Esophagus mucosa (tissue), 1 donor: ENCODE measurements at places on chromosomes 7 and 10.

GRCh38 chr7:13821152-13821787 lies 168.2 kb downstream of the ETV1 start:
- no peak for ATAC-seq

GRCh38 chr7:156827587-156828203 lies 65.3 kb downstream of the LMBR1 start:
- no peak for ATAC-seq

GRCh38 chr10:84718877-84719616 lies 390.7 kb downstream of the CCSER2 start:
- ATAC-seq, result no peak

- peak; percentile 52 for ATAC-seq
These were observed 2.0 kb upstream of the NRAP start for GRCh38 chr10:113665806-113666354.

GRCh38 chr10:9554321-9554720 lies 1463.4 kb upstream of the CELF2 start:
- no peak for ATAC-seq

DNA sequence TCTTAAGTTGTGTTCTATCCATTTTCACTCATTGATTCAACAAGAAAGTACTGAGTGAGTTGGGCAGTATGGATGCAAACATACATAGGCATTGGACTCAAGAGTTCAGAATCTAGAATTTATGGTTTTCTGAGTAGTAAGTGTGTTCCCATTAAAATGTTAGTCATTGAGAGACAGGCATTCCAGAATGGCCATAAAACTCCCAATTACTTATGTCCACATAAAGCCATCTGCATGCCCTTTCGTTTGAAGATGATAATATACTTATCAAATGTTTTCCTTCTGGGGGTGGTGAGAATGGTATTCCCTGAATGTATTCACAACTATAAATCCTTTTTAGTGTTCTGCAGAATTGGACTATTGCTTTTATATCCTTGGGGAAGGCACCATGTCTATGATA lies 131.6 kb downstream of the CD36 start:
- no peak for ATAC-seq

- ATAC-seq, result peak; percentile 41
These were observed 16.1 kb downstream of the MYO1G start for GRCh38 chr7:44962483-44963251.

DNA sequence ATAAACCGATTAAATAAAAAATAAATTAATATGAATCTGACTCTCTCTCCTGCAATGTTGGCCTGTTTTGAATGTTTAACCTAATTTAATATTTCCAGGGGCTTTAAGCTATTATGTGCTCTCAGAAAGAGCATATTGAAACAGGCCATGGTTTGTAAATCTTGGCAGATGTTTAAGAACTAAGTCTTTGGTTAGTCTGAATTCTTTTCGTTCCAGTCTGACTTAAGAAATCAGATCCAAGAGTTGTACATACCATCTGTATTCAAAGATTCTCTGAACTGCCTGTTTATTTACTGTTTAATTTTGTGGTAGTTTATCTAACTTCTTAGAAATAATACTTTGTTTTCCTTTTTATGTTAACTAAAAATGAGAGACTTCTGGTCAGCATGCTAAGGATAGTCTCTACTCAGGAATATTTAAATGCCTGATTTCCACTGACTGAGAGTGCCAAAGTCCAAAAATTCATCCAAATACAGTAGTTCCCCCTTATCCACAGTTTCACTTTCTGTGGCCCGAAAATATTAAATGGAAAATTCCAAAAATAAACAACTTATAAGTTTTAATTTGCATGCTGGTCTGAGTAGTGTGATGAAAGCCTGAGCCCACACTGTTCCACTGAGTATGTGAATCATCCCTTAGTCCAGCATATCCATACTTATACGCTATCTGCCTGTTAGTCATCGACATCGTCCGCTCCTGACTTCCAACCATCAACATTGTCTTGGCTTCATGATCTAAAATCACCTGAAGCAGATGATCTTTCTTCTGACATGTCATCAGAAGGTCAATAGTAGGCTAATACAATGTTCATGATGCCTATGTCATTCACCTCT lies 238.1 kb upstream of the CSTF2T start:
- ATAC-seq, result no peak

DNA sequence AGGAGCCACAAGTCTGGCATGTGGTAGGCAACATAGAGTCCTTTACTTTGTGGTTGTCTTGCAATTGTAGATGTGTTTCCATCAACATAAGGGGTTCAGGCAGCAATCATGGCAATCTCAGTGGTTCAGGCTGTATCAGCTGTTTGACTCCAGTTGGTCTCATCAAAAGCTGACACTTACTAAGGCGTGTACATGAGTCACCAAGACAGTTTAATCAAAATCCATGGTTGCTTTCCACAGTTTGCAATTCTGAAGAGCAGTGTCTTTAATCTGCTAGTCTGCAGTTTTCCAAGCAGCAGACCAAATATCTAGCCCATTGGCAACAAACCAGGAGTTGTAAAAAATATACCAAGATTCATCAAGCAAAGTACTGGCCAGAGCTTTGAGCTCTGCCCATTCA lies 210.2 kb downstream of the MDFIC start:
- peak; percentile 46 for ATAC-seq

- ATAC-seq, result peak; percentile 85
These were observed at the start of gene GSAP for GRCh38 chr7:77415823-77416620. GSAP (minus strand) TSS chr7:77416349; CDS start chr7:77416321, 28 bp downstream.

DNA sequence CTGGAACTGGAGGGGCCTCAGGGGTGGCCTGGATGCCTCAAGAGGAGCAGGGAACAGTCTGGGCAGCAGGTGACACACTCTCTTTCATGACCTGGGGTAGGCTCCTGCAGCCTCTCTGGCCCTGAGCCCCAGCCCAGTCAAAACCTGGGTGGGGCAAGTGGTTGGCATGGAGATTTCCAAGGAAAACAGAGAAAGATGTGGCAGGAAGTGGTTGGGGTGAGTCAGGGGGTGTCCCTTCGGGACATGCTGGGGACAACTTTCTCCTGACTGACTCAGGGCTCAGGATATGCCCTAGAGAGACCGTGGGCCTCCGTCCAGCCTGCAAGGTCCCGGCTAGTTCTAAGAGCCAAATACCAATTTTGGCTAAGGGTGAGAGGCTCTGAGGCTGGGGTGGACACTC lies 2.9 kb downstream of the AQP1 start:
- ATAC-seq, result peak; percentile 24

GRCh38 chr10:75544386-75544785 lies 113.0 kb downstream of the LRMDA start:
- no peak for ATAC-seq

DNA sequence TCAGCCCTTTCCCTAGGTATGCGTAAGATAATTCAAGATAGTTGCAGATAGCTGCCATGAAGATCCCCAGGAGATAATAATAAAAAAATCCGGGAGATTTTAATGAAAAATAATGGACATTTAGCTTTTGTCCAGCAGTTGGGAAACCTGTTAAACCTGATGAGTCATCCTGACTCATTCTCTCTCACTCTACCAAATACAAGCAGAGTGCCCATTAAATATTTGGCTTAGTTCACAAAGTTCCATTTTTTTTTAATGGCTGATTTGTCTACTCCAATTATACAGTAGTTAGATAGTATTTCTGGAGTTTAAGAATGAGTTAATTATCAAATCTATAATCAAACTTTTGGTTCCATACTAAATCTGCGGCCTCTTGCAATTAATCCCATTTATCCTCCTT lies 2.1 kb upstream of the SHTN1 start:
- no peak for ATAC-seq

- no peak for ATAC-seq
These were observed 506.7 kb downstream of the DNAJB6 start for GRCh38 chr7:157843336-157844140.

- no peak for ATAC-seq
These were observed 324.4 kb upstream of the AOAH start for GRCh38 chr7:37048674-37049073.

- no peak for ATAC-seq
These were observed 7.1 kb upstream of the FAM204A start for GRCh38 chr10:118349235-118349634.

DNA sequence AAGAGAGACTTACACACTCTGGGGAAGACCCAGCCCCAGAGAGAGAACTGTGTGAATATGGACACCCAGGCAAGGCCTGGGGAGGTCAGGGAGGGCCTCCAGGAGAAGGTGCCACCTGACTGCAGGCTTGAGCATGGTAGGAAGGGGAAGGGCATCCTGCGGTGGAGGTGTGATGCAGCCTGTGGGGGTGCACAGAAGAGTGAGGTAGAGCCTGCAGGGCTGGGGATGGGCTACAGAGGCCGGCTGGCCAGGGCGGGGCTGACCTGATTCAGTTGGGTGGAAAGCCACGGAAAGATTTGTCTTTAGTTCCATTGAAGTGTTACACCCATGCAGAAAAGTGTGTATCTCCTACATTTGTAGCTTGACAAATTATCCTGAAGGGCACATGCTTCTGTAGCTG lies 47.6 kb downstream of the ZMIZ1 start:
- ATAC-seq, result peak; percentile 74

DNA sequence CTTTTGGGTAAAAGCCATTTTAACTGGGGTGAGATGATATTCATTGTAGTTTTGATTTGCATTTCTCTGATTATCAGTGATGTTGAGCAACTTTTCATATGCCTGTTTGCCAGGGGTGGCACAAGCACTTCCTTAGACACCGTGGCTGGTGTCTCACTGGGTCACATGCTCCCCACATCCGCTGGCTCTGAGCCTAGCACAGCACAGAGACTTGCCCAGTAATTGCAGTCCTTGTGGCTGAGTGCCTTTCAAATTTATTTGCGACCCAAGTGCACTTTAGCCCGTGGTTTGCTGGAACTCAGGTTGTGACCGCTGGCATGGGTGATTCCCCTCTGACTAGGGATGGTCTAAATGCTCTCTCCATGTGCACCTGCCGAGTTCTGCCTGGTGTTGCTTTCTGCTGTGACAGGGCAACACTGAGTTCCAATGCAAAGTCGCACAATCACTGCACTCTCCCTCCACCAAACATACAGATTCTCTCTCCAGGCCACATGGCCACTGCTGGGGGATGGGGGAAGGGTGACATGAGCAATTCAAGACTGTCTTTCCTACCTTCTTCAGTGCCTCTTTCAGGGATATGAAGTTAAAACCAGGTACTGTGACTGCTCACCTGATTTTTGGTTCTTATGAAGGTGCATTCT lies 66.5 kb downstream of the ZNF277 start:
- ATAC-seq, result no peak

DNA sequence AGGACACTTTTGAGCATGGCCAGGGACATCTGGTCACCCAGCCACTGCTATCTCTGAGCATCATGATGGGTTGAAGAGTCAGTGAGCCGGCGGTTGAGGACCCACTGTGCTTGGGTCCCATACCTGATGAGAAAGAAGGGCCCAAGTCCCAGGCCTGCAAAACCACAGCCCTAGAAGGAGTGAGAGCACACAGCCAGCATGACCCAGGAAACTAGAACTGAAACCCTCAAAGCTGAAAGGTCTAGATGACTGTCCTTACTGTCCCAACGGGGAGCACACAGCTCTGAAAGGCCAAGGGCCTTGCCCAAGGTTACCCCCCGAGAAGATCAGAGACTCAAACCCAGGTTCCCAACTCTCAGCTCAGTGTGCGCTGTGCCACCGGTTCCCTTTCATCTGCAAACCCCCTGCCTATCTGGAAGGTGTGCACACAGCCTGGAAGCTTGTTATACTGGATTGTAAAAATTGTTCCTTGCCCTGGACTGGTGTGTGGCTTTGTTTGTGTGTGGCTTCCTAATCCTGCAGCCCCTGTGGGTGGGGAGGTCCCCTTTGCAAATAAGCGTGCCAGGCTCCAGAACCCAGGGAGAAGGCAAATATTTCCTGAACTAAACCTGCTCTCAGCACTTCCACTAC lies 22.6 kb upstream of the PSAP start:
- no peak for ATAC-seq

GRCh38 chr10:62919776-62920175 lies 103.6 kb upstream of the EGR2 start:
- ATAC-seq, result peak; percentile 53

GRCh38 chr10:43888586-43888985 lies 239.9 kb upstream of the ZNF32 start:
- ATAC-seq, result no peak

DNA sequence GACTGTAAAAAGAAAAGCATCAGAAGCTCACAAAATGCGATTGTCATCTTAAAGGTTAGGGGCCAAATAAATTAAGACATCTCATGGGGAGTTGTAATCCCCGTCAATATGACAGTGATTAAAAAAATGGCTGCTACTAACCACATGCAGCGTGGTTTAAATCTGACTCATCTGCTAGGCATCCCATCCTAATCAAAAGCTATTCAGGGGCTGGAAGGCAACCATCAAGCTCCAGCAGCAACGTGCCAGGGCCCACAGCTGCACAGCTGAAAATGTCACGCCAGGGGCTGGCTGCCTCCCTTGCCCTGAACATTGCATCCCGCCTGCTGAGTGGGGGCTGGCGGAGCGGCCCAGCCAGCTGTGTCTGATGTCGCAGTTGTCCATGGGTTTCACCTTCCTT lies 66.3 kb upstream of the FRMD4A start:
- no peak for ATAC-seq

GRCh38 chr7:131327049-131327625 lies 539 bp upstream of the MKLN1 start:
- ATAC-seq, result peak; percentile 39

- no peak for ATAC-seq
These were observed 26.3 kb downstream of the MACROH2A2 start for GRCh38 chr10:70078937-70079336.

DNA sequence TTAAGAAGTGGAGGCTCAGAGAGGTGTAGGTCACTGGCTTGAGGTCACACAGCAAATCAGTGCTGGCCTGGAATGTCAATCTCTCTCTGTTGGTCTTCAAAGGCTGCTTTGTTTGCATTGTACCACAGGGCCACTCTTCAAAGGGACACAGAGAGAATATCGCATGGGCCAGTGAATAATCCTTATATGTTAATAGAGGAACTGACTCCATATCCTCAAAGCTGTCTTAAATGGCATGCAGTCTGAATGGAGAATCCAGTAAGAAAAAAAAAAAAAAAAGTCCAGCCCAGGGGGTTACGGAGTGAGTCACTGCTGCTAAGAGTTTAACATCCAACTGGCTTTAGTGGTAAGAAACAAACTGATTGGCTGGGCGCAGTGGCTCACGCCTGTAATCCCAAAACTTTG lies 54.1 kb downstream of the NRAP start:
- no peak for ATAC-seq

- no peak for ATAC-seq
These were observed 218.8 kb upstream of the TMEM229A start for GRCh38 chr7:124251636-124252035.

- ATAC-seq, result peak; percentile 62
These were observed 397.6 kb downstream of the MAGI2 start for GRCh38 chr7:79055722-79056415.

DNA sequence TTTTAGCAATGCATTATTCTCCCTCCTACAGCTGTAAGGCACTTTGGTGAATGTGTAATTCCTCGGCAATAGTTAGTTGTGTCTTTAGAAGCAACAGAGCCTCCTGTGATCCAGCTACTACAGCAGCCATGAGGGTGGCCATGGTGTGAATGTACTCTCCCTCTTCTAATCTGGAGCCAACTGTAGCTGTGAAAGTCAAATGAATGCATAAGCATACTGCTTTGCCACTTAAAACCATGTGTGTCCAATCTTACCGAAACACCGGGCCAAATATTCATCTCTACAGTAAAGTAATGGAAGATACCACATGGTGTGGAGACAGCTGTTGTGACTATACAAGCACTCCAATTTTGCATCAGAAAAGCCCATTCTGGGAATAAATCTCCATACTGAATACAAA lies 195.0 kb downstream of the DNAJC1 start:
- no peak for ATAC-seq
